Ascending aorta (tissue), 2 donors: ENCODE measurements at places on chromosomes 1 and 21. TPM values are rescaled to one million over a fixed set of nuclear protein-coding genes. Genes with fewer than 3 reads are reported as not detected.

C4BPA gene
- not detected for total RNA-seq

C1orf226 gene
- 0.85 TPM for total RNA-seq

AK5 gene
- total RNA-seq: not detected

TRNP1 gene
- 37.6 TPM for total RNA-seq

- no peaks in the 10 kb centered on the region for H3K27me3 ChIP-seq
- no peak overlapping the region for H3K4me3 ChIP-seq
- no peak for DNase-seq
- no peaks in the 10 kb centered on the region for H3K4me1 ChIP-seq
- H3K36me3 ChIP-seq: no peaks in the 10 kb centered on the region
- no peak overlapping the region for H3K27ac ChIP-seq
Observed at GRCh38 chr1:63033211-63033610, 249.3 kb downstream of the ATG4C start.

- no peak for DNase-seq
- H3K4me3 ChIP-seq: no peak overlapping the region
- no peaks in the 10 kb centered on the region for H3K27me3 ChIP-seq
- H3K4me1 ChIP-seq: peaks cover 12% of the 10 kb centered on the region
Observed at GRCh38 chr1:27789540-27790041, 16.6 kb downstream of the STX12 start.

DNA sequence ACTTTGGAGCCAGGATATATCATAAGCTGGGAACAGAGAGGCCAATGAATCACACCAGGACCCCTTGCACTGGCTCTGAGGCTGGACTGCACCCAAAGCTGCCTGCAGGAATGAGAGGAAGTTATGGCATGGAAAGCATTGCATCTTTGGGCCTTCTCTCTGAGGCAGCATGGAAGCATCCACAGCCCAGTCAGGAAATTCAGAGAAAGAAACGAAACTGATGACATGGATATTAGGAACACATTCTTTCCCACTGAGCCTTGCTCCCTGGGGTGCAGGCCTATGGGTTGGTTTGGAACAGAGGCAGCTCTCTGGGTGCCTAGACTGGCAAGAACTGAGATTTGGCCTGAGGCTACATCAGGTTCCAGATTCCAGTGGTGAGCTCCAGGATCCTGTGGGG, 98.6 kb downstream of the NGF start:
- no peaks in the 10 kb centered on the region for H3K27me3 ChIP-seq
- H3K36me3 ChIP-seq: no peaks in the 10 kb centered on the region
- H3K27ac ChIP-seq: peak overlapping the region; percentile 10
- H3K4me1 ChIP-seq: no peaks in the 10 kb centered on the region

GRCh38 chr1:208238710-208239472, 5.3 kb downstream of the PLXNA2 start:
- no peak overlapping the region for H3K4me3 ChIP-seq
- H3K36me3 ChIP-seq: no peaks in the 10 kb centered on the region
- peak overlapping the region; percentile 58 for H3K27ac ChIP-seq
- H3K4me1 ChIP-seq: peaks cover 45% of the 10 kb centered on the region

- no peak overlapping the region for H3K4me3 ChIP-seq
- H3K4me1 ChIP-seq: peaks cover 3% of the 10 kb centered on the region
- DNase-seq: no peak
- no peak overlapping the region for H3K27ac ChIP-seq
- peaks cover 6% of the 10 kb centered on the region for H3K36me3 ChIP-seq
Observed at GRCh38 chr1:23449306-23449705, 24.8 kb upstream of the TCEA3 start.

DNA sequence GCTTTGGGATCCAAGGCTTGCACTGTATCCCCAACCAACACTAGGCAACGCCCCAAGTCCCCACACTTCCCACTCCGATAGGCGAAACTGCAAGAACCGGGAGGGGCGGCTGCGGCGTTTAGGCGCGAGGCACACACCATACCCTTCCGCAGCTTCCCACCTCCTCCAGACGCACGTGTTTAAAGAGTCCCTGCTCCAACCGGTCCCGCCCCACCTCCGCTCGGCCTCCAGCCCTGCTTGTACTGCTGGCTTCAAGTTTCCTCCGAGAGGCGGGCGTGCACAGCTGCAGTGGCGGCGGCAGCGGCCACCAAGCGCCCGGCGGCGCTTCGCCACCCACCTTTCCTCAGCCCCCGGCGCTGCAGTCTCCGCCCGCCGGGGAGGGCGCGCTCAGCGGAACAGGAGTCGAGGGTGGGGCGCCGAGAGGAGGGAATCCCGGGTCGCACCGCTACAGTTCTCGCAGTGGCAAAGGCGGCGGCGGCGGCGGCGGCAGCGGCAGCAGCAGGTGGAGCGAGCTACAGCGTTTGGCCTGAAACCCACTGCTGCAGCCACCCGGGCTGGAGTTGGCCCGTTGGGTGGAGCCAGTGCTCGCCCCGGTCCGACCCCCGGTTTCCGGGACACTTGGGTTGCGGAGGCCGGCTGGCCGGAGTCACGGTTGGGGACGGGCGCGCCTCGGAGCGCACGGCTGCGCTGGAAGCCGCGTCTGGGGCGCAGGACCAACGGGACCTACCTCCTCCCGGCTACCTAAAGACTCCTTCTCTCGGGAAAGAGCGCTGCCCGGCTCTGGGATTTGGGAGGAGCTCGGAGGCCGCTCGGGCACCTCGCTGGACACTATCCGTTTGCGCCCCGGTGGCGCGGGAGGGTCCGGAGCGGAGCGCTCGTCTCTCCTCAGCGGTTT, at the start of gene CNIH3:
Gene CNIH3 (plus strand): TSS at position 457 of the 895 bp plus-strand sequence. CDS start 858 bp downstream, outside the sequence.
- H3K27ac ChIP-seq: no peak within 1 kb of the TSS
- no peaks in the 10 kb centered on the region for H3K36me3 ChIP-seq
- peaks cover 5% of the 10 kb centered on the region for H3K4me1 ChIP-seq
- DNase-seq: no peak
- peak within 1 kb of the TSS; percentile 30 for H3K4me3 ChIP-seq

- peaks cover 31% of the 10 kb centered on the region for H3K36me3 ChIP-seq
- H3K4me3 ChIP-seq: no peak overlapping the region
- H3K27me3 ChIP-seq: no peaks in the 10 kb centered on the region
Observed at GRCh38 chr1:27787895-27788294, 14.9 kb downstream of the STX12 start.

- H3K36me3 ChIP-seq: no peaks in the 10 kb centered on the region
- no peak overlapping the region for H3K4me3 ChIP-seq
- no peaks in the 10 kb centered on the region for H3K4me1 ChIP-seq
- DNase-seq: no peak
Observed at GRCh38 chr21:15966651-15967050, 236.9 kb downstream of the USP25 start.
